Caki2 (cell line): ENCODE measurements at places on chromosomes 2 and 18. TPM values are rescaled to one million over a fixed set of nuclear protein-coding genes. Genes with fewer than 3 reads are reported as not detected.

GRCh38 chr2:37982147-37982582 is 57.1 kb downstream of the RMDN2 start:
- peak; percentile 60 for DNase-seq

The NT5DC4 gene
- not detected in 2 replicates for total RNA-seq

GRCh38 chr2:97747285-97747684 is 33.9 kb downstream of the ZAP70 start:
- no peak for DNase-seq

The ARHGAP25 gene
- not detected in 2 replicates for total RNA-seq

The LMAN2L gene
- total RNA-seq: 70.7 and 78.9 TPM in 2 replicates
